GM23338 (cell line): ENCODE measurements at places on chromosomes 1 and 21. TPM values are rescaled to one million over a fixed set of nuclear protein-coding genes. Genes with fewer than 3 reads are reported as not detected.

Gene C4BPA
- not detected in 2 replicates for total RNA-seq

DNA sequence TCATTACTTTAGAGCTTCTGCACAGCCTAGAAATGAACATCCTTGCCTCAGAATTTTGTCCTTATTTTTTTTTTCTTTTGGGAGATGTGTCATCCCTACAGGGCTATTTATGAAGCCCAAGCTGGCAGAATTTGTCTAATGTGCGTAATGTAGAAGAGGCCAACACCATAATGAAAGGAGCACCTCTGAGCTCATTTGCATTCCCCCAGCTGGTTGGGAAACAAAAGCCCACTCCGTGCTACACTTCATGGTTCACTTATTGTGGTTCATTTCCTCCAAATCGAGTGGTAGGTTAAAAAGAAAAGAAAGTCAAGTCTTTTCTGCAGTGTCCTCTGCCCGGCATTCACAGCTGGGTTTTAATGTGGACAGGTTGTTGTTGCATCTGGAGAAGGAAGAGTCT, 73.5 kb downstream of the KAZN start:
- no peak for DNase-seq

DNA sequence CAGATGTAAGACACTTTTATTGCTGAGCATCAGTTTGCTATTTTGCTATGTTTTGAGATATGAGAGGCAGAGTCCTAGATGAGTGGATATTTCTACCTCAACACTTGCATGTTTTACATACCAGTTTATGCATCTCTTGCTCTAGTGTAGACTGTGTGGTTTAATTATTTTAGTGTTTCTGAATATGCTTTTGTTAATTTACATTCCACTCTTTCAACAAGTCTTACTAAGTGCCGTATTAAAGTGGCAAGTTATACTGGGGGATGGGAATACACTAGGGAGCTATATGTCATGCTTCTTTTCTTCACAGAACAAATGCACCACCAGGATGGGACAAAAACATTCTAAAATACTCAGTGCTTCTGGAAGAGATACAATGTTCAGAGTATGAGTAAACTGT, 507.7 kb upstream of the PRMT6 start:
- DNase-seq: no peak

GRCh38 chr1:102191723-102192122, 195.0 kb upstream of the OLFM3 start:
- DNase-seq: peak; percentile 77

GRCh38 chr1:208142590-208143382, 101.4 kb downstream of the PLXNA2 start:
- no peak for DNase-seq
